SK-N-MC (cell line): ENCODE measurements at places on chromosomes 2 and 18.

DNA sequence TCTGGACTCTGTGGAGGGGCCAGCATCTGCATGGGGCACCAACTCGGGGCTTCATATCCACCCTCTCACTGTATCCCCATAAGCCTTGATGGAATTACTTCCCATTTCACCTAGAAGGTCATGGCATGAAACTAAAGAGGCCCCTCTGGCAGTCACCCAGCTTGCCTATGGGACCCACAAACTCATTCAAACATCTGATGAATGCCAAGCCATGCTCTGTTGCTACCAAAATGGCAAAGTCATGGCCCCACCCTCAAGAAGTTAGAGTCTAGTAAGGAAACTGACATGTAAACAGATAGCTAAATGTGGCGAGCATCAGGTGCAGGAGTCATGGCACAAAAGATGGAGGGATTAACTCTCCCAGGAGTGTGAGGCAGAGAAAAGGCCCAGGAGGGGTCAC lies 14.5 kb downstream of the CYB5A start:
- no peak for DNase-seq

GRCh38 chr2:239264838-239265651 lies 135.8 kb downstream of the HDAC4 start:
- peak; percentile 42 for DNase-seq

DNA sequence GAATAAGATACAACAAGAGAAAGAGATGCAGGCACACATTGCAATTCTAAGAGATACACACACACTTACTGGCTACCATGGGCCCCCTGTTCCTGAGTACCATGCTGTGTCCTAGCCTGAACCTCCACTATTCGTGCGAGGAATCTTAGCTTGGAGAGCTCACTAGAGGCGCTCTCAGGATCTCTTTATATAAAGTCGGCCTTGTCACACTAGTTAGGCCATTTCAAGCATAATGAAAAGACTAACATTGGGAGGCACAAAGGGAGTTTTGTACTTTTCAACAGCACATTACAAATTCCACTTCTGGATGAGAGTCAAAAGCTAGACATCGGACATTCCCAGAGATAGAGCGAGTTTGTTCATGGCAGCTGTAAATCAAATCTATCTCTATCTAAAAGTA lies 365.2 kb downstream of the DSEL start:
- no peak for DNase-seq

- DNase-seq, result no peak
These were observed 581 bp downstream of the CAPN14 start for GRCh38 chr2:31216734-31217133.
